ENCODE measurements at places on chromosomes 5 and 9. TPM values are rescaled to one million over a fixed set of nuclear protein-coding genes. Genes with fewer than 3 reads are reported as not detected.

DNA sequence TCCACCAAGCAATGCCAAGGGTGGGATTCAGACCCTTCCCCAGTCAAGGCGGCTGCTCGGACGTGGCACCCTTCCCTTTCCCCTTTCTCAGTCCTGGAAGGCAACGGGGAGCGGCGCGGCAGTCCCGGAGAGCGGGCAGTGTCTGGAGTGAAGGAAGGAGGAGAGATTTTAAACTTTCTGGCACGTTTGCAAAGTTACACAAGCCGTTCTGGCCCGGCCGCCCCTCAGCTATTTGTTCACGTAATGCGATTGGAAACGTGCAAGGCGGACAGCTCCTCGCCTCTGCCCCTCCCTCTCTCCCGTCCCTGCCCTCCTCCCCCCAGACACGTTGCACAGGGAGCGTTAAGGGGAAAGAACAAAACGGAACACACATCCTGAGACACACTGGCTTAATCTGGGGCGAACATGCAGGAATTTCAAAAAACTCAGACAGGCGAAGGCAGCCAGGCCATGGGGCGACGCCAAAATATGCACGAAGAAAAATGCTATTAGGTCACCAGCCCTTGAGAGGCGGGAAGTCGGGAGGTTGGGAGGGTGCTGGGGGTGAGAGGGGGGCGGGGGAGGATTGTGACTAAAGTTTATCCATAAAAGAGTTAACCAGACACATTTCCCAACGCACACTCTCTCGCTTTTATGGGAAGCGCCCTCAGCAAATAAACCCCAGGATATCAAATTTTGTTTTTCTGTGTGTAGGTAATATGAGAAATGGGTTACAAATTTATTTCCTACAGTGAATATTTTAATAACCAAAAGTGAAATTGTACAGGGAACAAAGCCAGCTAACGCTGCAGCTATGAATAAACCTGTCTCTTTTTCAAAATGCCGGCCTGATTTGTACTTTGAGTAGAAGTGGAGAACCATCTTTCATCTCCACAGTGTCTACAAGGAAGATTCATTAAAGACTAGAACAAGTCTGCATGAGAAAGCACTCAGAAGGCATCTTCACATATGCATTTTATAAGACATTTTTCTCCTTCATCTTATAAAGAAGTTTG, at the start of gene LOX:
Gene LOX (minus strand): TSS at position 144 of the 995 bp plus-strand sequence. CDS start 274 bp downstream, outside the sequence.
- DNase-seq = peak; percentile 77

DNA sequence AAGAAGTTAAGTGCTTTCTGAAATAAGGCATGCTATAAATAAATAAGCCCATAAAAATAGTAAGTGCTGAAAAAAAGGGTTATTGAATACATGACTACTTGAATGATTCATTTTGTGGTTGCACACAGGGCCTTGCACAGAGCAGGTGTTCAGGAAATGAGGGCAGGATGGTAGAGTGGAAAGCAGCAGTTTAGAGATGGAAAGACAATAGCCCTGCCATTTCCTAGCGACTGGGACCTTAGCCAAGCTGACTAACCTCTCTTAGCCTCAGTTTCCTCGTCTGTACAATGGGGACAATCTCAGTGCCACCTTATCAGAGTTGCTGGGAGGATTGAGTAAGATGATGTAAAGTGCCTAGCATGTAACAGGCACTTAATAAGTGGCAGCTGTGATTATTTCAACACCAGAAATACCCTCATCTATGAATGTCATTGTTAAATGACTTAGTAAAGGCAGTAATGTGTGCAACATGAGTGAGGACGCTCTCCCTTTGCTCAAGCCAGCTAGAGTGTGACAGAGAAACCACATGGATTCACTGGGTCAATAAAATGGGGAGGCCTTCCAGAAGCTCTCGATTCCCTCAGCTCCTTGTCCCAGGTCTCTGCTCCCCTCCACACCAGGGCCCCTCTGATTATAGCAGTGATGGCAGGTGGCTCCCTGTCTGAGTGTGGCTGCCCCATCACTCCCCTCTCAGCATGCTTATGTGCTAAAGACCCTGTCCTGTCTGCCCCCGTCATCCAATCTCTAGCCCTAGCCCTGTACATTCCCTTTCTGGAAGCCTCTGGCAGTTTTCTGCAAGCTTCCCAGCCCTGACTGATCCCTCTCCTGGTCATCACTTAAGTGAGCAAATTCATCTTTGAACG, 16.0 kb upstream of the PHF19 start:
- DNase-seq = no peak

The RMI1 gene
- 35.7 TPM for total RNA-seq

GRCh38 chr5:1817261-1818043, 16.2 kb downstream of the NDUFS6 start:
- DNase-seq = no peak

The TGFBI gene
- total RNA-seq = 16.4 TPM

- no peak for DNase-seq
Measured at GRCh38 chr5:171462928-171463861, 43.7 kb downstream of the FGF18 start.

- peak; percentile 56 for DNase-seq
Measured at GRCh38 chr9:136773386-136774044, 9.2 kb upstream of the LCN15 start.
